ENCODE measurements at places on chromosomes 6 and 20.

GRCh38 chr6:52190409-52190808, 4.2 kb downstream of the IL17A start:
- no peak for DNase-seq

GRCh38 chr6:131349199-131349598, 213.9 kb downstream of the AKAP7 start:
- DNase-seq: no peak

DNA sequence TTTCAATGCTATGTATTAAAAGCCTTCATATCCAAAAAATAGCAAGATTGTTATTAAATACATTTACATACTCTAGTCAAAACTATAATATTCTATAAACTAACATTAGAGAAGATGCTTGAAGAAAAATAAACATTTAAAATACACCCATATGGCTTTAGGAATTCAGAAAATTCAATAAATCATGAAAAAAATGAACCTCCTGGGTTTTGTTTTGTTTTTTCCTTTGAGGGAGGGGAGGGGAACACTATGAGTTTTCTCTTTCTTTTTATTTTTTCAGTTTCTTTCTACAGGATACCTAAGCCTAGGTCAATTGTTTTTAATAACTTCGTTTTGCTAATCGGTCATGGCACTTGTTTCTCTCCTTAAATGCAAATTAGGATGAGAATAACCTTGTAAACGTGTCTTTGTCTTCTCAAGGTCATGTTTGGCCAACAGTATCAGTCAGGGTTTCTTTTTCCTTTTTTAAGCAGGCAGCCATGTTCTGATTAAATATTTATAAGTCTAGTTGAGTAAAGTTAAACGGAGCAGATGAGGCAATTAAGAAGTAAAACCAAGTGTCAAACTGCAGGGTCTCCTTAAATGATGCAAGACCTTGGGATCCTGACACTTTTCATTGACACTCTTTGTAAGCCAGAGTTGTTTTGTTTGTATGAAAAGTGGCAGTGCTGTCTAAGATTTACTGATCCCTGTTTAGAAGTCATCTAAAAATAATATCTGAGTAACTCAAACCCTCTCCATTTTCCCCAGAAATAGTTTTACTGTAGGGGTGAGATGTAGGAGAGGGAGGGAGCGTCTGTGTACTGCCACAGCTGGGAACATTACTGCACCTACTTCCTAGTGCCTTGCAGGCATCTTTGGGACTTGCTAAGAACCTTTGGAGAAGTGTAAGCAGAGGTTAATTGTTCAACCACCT, 392.3 kb downstream of the PLCB1 start:
- no peak for DNase-seq

DNA sequence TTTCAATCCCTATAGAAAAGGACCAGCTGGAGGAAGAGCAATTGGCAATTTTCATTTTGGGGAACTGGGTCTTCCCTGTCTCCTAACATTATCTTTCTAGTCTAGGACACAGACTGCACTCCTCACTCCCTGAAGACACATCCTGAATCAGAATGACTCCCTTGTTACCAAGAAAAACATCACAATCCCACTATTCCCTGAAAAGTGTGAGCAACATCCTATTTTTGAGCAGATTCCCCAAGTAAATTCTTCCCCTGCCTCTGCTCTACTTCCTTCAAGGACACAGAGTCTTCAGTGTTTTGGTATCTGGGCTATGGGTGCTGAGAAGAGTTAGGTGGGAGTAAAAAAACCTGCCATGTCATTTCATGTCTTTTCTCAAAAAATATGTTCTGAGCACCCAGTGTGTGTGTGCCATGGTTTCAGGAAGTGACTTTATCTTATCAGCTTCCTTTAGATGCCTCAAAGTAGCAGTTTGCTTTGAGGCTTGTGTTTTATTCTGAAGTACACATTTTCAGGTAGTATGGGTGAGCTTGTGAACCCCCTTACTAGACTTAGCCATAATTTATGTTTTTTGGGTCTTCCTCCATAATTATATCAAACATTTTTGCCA, 12.4 kb downstream of the LAMA4 start:
- no peak for DNase-seq

- no peak for DNase-seq
Observed at GRCh38 chr6:40285996-40286395, 301.2 kb downstream of the LRFN2 start.

DNA sequence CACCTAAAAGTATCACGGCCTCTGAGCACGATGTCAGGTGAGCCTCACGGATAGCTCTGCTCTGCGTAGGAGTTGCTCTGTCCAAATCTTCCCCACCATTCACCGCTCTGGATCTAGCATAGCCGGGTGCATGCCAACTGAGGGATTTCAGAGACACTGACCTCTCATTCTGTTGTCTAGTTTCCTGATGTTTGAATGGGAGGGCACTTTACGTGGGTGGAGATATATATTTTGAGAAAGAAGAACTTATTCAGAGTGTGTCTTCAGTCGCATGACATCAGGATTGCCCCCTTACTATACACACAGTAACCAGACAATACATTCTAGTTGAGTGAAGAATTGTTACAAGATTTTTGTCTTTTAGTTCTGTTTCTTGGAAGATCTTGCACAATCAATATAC, 96.5 kb upstream of the CITED2 start:
- DNase-seq: no peak

- DNase-seq: peak; percentile 88
Observed at GRCh38 chr6:3356056-3356823, 97.5 kb downstream of the PSMG4 start.

- DNase-seq: no peak
Observed at GRCh38 chr6:141634269-141634668, 498.5 kb upstream of the GJE1 start.

DNA sequence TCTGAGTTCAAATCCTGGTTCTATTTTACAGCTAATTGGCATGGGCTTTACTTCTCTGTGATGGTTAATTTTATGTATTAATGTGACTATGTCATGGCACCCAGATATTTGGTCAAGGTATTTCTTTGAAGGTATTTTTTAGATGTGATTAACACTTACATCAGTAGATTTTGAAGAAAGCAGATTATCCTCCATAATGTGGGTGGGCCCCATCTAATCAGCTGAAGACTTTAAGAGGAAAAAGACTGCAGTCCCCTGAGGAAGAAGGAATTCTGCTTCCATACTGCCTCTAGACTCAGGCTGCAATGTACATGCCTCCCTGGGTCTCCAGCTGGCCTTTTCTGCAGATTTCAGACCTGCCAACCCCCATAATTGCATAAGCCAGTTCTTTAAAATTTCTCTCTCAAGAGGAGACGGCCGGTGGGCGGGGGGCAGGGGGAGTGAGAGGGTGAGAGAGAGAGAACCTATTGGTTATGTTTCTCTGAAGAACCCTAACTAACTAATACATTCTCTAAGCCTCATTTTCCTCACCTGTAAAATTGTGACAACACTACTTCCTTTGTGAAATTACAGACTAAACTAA, 338.2 kb upstream of the PRDM1 start:
- DNase-seq: no peak

GRCh38 chr6:100493206-100493888, 28.6 kb upstream of the SIM1 start:
- DNase-seq: peak; percentile 90

GRCh38 chr6:7200598-7201443, 93.1 kb downstream of the RREB1 start:
- no peak for DNase-seq

- DNase-seq: peak; percentile 74
Observed at GRCh38 chr6:7624796-7625710, 35.1 kb downstream of the SNRNP48 start.

DNA sequence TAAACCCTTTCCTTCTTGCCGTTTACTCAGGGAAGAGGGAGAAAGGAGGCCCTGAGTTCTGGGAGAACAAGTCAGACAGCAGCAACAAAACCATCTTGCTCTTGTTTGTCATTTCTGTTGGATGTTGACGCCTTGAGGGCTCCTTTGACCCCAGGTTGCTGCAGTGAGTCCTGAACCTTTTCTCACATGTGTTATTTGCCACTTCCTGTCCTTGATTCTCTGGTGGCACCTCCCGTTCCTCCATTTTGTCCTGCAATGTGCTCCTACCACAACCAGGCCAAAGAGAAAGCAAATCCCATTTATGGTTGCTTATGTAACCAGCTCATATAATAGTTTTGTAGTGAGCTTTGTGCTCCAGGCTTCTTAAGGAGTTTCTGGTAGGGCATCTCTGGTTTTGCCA, 66.6 kb upstream of the ADGRF4 start:
- DNase-seq: no peak

DNA sequence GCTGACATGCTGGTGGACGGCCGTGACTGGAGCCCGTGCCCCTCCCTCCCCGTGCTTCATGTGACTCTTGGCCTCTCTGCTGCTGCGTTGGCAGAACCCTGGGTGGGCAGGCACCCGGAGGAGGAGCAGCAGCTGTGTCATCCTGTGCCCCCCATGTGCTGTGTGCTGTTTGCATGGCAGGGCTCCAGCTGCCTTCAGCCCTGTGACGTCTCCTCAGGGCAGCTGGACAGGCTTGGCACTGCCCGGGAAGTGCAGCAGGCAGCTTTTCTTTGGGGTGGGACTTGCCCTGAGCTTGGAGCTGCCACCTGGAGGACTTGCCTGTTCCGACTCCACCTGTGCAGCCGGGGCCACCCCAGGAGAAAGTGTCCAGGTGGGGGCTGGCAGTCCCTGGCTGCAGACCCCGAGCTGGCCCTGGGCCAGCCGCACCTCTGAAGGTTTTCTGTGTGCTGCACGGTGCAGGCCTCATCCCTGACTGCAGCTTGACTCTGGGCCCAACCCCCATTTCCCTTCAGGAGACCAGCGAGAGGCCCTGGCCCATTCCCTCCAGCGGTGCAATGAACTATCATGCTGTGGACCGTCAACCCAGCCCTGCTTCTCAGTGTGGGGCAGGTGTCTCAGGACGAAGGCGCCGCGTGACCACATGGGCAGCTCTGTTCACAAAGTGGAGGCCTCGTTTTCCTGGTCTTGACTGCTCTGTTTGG, 8.1 kb downstream of the NPBWR2 start:
- DNase-seq: no peak

DNA sequence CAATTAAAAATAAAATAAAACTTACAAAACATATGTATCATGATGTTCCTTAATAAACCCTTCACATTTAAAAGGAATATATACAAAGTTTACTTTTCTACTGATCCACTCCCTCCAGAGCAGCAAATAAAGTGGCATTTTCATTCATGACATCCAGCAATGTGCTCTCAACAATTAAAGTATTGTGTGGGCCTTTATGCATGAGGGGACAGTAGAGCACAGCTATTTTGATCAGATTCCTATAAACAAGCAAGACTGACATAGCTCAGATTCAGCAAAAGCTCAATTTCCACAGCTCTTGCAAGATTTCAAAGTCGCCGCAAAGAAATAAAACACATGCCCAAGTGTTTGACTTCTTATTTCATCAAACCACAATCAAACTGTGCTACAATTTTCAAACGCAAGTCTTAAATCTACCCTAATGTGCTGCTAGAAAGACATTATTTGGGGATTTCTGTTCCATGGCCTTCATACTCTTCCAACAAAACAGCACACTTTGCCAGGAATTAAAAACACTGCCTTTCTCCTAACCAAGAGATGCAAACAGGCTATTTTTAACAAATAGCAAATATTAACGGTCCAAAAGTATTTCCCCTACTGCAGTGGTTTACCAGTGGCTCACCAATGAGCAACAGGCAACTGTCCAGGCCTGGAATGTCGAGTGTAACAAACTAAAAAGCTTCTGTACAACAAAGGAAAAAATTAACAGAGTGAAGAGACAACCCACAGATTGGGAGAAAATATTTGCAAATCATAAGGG, 52.3 kb downstream of the MBOAT1 start:
- no peak for DNase-seq

DNA sequence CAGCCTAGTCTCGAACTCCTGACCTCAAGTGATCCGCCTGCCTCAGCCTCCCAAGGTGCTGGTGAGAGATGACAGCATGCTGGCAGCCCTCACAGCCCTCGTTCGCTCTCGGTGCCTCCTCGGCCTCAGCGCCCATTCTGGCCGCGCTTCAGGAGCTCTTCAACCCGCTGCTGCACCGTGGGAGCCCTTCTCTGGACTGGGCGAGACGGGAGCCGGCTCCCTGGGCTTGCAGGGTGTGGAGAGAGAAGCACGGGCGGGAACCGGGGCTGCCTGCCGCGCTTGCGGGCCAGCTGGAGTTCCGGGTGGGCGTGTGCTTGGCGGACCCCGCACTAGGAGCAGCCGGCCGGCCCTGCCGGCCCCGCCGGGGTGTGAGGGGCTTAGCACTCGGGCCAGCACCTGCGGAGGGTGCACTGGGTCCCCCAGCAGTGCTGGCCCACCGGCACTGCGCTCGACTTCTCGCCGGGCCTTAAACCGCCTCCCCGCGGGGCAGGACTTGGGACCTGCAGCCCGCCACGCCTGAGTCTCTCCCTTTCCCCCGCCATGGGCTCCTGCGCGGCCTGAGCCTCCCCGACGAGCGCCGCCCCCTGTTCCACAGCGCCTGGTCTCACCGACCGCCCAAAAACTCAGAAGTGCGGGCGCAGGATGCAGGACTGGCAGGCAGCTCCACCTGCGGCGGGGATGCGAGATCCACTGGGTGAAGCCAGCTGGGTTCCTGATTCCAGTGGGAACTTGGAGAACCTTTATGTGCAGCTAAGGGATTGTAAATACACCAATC, 31.5 kb upstream of the RANBP9 start:
- no peak for DNase-seq

DNA sequence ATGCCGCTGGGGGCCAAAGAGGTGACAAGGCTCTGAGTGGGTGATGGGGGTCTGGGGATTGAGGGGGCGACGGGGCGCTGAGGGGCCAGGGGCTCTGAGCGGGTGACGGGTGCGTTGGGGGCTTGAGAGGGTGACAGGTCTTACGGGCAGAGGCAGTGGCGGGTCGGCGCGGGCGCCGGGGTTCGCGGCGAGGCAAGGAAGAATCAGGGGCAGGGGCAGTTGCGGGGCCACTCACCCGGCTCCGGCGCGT, 146 bp downstream of the ZNFX1 start:
- DNase-seq: no peak

DNA sequence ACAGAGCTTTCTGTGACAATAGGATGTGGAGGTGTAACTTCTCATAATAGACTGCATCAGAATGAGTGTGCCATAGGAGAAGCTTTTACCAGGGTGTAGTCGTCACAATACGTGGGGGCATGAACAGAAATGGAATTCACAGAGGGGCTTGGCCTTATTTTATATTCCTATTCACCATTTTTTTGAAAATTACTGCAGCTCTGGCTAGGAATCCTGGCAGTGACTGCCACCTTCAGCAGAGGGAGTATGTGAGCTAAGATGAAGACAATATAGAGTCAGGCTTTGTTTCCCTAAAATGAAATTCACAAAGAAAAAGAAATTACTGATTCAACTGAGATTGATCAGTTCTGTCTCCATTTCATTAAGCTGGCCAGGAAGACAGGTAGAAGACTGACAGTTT, 13.9 kb downstream of the TOMM6 start:
- DNase-seq: no peak

- DNase-seq: no peak
Observed at GRCh38 chr20:45248609-45249008, 5.8 kb downstream of the SLPI start.

- no peak for DNase-seq
Observed at GRCh38 chr6:139592011-139592410, 217.6 kb upstream of the CITED2 start.

- DNase-seq: no peak
Observed at GRCh38 chr6:128305976-128306375, 214.4 kb downstream of the PTPRK start.

- DNase-seq: no peak
Observed at GRCh38 chr20:5180933-5181332, 54.1 kb downstream of the CDS2 start.

GRCh38 chr6:63516186-63516944, 55.9 kb upstream of the LOC128125822 start:
- DNase-seq: no peak

GRCh38 chr6:33683051-33683571, 28.4 kb downstream of the UQCC2 start:
- DNase-seq: no peak
